ENCODE measurements at places on chromosomes 16 and 17.
A peak's percentile ranks its signal among the peaks of the same experiment; 100 is the strongest.

GRCh38 chr17:29659155-29659554, 36.4 kb upstream of the CORO6 start:
- DNase-seq, result no peak

- DNase-seq, result no peak
Measured at GRCh38 chr16:25155553-25156460, 44.3 kb downstream of the LCMT1 start.

GRCh38 chr17:15955793-15956541, 11.0 kb downstream of the ADORA2B start:
- DNase-seq, result peak; percentile 98

DNA sequence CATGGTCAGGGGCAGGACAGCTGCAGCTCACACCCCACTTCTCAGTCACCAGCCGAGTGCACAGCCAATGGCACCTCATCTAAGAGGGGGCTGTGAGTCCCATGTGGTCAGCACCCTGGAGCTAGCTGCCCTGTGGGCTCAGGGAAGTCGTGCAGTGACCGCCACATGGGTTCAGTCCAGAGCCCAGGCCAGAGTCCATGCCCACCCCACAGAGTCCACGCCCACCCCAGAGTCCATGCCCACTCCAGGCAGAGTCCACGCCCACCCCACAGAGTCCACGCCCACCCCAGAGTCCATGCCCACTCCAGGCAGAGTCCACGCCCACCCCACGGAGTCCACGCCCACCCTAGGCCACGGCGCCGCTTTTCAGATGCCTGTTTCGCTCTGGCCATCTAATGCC, 24.1 kb downstream of the SLC7A5 start:
- DNase-seq, result no peak

DNA sequence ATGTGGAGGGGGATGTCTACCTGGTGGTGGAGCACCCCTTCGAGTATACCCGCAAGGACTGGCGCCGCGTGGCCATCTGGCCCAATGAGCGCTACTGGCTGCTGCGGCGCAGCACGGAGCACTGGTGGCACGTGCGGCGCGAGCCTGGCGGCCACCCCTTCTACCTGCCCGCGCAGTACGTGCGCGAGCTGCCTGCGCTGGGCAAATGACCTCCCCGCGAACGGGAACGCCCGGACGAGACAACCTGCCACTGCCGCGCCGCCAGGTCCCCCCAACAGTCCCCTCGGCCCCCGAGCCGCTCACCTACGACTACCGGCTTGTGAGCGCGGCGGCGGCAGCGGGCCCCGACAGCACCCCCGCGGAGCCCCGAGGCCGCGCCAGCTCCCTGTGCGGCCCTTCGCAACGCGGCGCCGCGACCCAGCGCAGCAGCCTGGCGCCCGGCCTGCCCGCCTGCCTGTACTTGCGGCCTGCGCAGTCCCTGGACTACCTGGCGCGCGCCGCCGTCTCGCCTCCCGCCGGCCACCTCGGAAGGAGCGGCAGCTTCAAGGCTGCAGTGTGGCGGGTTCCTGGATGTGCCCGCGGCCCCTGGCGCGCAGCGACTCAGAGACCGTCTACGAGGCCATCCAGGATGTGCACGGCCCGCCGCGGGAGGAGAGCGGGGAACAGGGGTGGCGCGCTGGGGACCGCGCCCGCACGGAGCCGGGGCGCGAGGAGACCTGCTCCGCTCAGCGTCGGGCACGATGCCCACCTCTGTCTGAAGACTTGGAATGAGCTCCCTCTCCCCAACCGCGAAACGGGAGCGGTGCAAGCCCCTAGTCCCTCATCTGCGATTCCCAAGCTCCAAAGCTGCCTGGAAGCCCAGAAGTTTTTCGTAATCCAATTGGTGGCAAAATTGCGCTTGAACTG, 48.7 kb upstream of the AMZ2 start:
- no peak for DNase-seq

DNA sequence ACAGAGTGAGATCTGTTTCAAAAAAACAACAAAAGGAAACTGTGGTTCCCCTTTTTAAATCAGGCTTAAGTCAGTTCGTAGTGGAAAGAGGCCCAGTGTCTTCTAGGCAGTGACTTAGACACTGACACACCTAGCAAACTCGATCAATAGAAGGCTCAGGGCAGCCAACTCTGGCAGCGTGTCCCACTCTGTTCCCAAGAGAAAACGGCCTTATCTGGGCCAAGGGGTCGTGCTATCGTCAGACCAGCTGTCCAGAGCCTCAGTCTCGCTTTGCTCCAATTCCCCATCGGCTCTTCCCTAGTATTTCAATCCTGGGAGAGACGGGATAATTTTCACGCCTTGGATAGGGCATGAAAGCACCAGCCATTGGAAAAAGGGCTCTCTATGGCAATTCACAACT, 72.9 kb downstream of the SLC5A11 start:
- DNase-seq, result no peak

DNA sequence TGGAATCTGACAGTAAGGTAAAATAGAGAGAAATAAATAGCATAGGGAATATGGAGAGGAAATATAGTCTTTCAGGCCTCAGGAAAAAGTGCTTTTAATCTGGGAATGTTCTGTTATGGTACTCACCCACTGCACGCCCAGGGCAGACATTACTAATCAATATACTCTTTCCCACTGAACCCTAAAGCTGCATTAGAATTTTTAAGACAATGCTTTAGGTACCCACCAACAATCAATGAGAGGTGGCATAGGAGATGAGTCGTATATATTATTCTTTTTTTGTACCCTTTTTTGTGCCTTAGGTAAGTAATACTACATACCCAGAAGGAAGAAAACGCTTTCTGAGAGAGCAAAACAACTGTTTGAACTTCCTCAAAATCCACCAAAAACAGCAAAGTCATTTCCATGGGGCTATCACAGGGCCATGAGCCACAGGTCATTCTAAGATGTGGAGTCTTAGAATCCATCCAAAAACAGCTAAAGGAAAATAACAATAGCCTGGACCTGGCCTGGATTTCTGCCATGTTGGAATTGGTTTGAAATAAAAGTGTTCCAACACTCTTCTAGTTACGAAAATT, 542.1 kb downstream of the XYLT1 start:
- no peak for DNase-seq

DNA sequence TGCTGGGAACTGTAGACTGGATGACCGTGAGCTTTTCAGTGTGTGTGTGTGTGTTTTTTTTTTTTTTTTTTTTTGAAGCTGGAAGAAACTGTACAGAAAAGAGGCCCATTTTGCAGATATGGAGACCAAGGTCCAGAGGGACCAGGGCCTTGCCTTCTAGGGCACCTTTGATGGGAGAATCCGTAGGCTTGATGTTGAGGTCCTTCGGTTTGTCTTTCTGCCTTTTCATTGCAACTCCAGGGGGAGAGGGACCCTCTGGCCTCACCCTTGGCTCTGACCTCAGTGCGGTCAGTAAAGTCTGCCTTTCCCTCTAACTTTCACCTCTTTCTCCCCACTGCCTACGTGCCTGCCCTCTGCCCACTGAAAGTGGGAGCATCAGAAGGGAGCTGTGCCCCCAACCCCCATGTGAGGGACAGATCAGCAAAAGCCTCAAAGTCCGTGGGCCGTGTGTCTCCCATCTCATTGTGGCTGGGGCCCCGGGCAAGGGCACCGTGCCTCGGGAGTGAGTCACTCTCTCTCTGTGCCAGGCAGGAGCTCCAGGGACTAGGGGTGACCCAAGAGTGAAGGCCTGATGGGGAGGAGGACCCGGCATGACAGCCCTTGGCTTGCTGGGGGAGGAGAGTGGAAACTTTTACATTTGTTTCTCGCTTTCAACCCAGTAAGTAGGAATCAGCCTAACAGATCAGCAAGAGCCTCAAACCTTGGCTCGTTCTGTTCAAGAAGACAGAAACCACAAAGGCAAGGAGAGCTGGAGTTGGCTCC, 123.6 kb downstream of the CMIP start:
- DNase-seq, result no peak

GRCh38 chr16:1541293-1542165, 8.1 kb downstream of the TMEM204 start:
- DNase-seq, result no peak

GRCh38 chr16:20847550-20847949, 41.2 kb downstream of the REXO5 start:
- no peak for DNase-seq

- no peak for DNase-seq
Measured at GRCh38 chr16:9713156-9713555, 469.1 kb downstream of the GRIN2A start.

- no peak for DNase-seq
Measured at GRCh38 chr16:67528222-67528869, at the start of gene RIPOR1. TSS of gene RIPOR1 (plus strand) at chr16:67528829. CDS start at chr16:67538447, 9,618 bp downstream.

GRCh38 chr17:80730739-80731138, 186.1 kb downstream of the RPTOR start:
- no peak for DNase-seq

- no peak for DNase-seq
Measured at GRCh38 chr17:38320482-38320881, 23.3 kb downstream of the GPR179 start.

DNA sequence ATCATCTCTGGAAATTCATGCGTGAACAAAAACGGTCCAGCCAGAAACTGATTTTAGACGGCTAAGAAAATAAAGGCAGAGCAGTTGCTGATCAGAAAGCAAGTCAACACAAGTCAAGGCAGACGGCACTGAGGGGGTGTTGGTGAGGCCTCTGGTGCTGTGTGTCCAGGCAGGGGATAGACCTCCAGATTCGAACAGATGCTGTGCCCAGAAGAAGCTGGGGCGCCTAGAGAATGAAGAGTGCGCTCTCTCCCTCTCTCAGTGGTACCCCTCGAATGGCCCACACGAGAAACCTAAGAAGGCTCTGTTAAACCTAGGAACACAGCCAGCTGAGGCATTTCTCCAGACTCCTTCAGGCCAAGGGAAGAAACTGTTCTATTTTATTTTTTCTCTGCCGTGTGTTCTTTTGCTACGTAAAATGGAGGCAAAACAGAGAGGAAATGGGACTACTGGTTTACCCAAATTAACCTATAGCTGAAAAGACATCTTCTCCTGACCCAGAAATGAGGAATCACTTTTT, 178.3 kb downstream of the PMP22 start:
- DNase-seq, result no peak

- no peak for DNase-seq
Measured at GRCh38 chr17:6079155-6079888, 9.1 kb downstream of the WSCD1 start.

DNA sequence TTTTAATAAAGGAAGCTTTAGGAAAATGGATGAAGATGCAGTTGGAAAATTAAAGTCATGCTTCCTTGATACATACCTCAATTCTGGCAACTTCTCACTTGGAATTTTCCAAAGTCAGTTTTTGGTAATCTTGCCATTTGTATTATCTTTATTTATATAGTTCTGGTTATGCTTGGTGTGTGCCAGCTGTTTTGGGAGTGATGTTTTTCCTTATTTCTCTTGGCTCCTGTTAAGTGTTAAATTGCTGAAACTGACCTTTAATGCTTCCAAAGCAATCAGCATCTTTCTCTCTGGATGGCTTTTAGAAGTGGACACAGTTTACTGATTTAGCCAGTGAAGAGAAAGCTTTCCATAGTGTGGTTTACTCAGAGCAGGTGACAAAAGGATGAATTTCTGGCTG, 70.1 kb upstream of the HAS3 start:
- no peak for DNase-seq

GRCh38 chr17:77148077-77148939, 7.5 kb downstream of the SEC14L1 start:
- no peak for DNase-seq

DNA sequence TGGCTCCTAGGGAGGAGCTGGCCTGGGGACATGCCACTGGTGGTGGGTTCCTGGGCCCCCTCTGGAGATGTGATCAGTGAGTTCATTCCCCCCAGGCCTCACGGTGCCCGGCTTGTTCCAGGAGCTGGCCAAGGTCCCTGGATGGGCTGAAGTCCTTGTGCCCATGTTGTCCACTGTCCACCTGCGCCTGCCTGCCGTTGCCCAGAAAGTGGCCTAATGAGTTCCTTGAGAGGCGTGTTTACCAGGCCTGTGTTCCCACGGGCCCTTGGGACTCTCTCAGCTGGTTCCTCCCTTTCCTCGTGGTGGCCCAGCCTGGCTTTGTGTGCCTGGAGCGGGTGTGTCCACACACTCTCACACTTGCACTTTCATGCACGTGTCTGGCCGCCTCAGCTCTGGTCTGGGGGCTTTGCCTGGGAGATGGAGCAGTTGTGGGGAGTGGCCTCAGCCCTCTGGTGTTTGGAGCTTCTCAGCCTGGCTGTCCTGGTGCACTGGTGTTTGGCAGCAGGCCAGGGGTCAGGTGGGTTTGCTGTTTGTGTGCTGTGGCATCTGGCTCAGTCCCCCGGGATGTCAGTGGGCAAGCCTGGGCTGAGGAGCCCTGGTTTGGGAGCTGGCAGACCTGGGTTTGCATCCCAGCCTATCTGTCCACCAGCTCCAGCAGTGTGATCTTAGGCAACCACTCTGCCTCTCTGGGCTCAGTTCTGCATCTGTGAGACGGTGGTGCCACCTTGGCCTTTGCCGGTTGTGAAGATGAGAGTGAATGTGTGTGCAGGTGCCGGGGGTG, 18.0 kb downstream of the ADCY7 start:
- DNase-seq, result no peak

Data from NCI-H524 treated with DMSO at 0.1 percent for 48 hours (cell line).